ENCODE measurements at places on chromosomes 11 and 22.

- DNase-seq: no peak
Observed at GRCh38 chr11:102914238-102915043, 39.7 kb upstream of the MMP12 start.

- no peak for DNase-seq
Observed at GRCh38 chr11:122668562-122669090, 13.1 kb downstream of the UBASH3B start.

- no peak for DNase-seq
Observed at GRCh38 chr11:126476266-126476924, 120.9 kb downstream of the ST3GAL4 start.

GRCh38 chr22:20126284-20127029 is 5.1 kb upstream of the ZDHHC8 start:
- DNase-seq: no peak

DNA sequence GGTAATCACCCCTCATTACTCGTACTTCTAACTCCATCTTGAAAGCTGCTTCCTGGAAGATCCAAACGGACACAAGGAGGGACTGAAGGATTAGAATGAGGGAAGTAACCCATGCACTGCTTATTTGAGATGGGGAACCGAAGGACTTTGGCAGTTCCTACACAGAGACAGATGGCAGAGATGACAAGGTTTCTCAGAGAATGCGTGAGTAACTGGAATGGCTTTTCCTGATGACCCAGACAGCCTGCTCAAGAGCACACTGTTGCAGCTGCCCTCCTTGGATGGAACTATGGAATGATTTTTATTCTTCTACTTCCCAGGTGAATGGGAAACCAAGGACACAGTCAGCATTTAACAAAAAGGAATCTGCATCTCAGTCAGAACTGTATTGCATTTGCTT is 7.3 kb downstream of the KCNJ11 start:
- DNase-seq: no peak

DNA sequence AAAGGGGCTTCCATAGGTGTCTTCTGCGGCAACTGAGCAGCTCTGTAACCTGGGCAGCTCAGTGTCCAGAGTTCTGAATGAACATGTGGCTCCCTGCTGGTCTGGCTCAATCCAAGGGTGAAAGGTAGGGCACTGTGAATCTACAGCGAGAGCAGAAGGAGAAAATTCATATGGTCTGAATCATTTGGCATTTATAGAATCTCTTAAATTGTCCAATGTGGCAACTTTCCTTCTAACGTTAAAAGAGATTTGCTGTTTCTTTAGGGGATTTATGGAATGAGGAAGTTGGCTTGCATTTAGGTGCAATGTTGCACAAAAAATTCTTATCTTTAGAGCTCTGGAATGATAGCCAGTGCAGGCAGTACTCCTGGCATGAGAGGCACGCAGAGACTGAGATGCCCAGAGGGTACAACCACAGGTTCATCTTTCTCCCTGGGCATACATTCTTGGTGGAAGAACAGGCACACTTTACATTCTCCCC is 17.0 kb downstream of the ATXN10 start:
- no peak for DNase-seq

DNA sequence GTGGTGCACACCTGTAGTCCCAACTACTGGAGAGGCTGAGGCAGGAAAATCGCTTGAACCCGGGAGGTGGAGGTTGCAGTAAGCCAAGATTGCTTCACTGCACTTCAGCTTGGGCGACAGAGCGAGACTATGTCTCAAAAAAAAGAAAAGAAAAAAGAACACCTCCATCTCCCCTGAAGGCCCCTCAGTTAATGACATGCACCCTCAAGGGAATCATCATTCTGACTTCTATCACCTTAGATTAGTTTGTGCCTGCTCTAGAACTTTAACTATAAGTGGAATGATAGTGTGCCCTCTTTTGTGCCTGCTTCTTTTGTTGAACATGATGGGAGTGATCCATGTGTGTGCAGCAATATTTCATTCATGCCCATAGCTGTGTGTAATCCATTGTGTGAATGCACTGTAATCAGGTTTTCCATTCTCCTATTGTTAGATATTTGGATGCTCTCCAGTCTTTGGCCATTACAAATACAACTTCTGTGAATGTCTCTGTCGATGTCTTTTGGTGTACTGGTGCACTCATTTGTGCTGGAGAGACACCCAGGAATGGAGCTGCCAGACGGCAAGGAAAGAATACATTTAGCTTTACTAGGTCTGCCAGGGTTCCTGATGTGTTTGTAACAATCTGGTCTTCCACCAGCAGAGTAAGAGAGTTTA is 883 bp upstream of the VPREB3 start:
- no peak for DNase-seq

- DNase-seq: no peak
Observed at GRCh38 chr22:32261306-32261705, 6.2 kb upstream of the SLC5A4 start.

DNA sequence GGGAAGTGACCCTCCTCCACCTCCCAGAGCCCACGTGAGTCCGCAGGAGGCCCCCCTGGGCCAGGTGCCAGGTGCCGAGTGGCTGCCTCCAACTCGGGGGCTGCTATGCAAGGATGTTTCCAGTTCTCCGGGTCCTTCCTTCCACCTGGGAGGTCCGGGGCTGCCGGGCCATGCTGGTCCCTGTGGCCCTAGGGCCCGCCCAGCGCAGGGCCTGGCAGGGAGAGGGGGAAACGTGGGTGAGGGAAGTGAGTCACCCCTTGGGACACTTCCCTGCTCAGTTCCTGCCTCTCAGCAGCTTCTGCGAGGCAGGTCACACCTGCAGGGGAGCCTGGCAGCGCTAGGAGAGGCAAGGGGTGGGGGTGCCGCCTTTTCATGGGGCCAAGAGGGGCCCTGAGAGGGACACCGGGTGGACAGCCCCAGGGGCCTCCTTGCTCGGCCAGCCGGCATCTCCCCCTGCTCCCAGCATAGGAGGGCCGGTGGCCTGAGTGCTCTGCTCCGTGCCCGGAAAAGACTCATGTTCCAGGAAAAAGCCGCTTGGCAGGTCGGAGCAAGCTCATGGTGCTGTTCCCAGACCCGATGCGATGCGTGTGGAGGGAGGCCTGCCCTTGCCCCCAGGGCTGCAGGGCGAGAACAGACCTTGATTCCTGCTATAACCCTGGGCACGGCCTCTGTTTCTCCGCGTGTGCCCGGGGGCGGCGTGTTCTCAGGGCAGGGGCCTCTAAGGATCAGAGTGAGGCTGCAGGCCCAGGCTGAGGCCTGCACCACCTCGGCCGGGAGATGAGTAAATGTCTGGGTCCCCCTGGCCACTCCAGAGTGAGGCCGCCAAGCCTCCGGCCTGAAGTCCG is 30.3 kb upstream of the WNT7B start:
- no peak for DNase-seq

GRCh38 chr11:93481696-93482095 is 61.5 kb downstream of the SMCO4 start:
- no peak for DNase-seq

DNA sequence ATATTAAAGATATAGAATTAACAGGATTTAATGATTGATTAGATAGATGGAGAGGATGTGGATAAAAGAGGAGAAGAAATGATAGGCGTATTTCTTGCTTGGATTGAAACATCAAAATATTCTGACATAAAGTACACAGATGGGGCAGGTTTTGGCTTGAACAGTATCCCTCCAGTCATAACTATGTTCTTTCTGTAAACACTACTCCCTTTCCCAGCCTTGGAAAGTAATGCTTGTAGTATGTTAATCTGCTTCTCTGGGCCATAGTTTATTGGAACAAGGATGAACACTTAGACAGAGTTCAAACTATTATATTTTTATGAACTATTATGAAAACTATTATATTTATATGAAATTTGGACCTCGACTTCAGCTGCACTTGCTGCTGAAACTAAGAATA is 419.2 kb downstream of the AASDHPPT start:
- no peak for DNase-seq

DNA sequence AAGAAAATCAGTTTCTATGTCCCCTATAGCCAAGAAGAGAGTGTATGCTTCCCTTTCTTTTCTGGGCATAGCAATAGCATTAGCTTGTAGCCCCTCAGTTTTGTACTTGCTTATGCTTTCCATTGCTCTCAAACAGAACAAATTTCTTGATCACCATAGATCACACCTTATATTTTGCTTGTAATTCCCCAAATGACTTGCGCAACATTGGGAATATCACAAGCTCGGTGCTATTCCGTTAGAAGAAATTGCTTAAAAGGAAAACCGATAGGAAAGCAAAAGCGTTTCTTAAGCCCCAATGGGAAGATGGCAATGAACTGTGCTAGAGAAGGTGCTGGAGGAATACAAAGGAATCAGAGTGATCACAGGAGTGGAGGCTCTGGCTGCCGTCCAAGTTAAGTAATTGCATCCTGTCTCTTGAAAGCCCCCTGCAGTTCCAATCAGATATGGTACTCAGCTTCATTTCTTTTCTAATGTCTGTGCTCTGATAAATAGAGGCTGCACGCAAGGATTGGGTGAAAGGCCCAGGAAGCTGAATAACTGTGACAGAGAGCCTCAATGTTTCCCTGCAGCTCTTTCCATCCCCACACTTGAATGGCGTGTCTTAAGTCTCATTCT is 182.1 kb upstream of the KIRREL3 start:
- no peak for DNase-seq

DNA sequence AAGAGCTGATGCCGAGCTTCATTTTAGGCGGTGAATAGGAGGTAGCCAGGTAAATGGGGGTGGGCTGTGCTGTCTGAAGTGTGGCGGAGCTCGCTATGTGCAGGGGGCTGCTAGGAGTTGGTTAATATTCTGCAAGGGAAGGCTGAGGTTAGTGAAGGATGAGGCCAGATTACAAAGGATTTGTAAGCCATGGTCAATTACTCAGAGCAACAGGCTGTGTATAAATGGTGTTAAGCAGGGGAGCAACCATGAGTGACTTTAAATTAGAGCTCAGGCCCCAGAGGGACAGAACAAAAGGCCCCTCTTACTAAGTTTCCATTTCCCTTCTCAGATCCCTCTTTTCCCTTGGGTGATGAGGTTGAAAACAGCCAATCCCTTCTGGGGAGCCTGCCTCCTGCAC is 7.3 kb upstream of the MCAM start:
- DNase-seq: no peak

- DNase-seq: no peak
Observed at GRCh38 chr11:109026891-109027489, 362.1 kb downstream of the DDX10 start.

DNA sequence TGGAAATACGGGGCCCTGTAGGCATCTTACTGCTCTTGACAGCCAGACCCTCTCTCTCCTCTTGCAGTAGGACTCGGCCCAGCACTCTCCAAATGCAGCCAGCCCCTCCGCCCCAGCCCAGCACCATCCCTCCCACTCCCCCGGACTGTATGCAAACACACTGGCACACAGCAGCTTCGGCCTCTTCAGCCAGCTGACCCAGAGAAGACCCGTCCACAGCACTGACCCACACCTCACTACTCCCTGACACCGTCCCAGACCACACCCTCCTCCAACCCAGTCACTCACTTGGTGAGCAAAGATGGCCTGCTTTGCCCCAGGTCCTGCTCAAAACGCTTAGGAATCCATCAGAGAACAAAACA is 164.6 kb downstream of the IGLL1 start:
- no peak for DNase-seq

DNA sequence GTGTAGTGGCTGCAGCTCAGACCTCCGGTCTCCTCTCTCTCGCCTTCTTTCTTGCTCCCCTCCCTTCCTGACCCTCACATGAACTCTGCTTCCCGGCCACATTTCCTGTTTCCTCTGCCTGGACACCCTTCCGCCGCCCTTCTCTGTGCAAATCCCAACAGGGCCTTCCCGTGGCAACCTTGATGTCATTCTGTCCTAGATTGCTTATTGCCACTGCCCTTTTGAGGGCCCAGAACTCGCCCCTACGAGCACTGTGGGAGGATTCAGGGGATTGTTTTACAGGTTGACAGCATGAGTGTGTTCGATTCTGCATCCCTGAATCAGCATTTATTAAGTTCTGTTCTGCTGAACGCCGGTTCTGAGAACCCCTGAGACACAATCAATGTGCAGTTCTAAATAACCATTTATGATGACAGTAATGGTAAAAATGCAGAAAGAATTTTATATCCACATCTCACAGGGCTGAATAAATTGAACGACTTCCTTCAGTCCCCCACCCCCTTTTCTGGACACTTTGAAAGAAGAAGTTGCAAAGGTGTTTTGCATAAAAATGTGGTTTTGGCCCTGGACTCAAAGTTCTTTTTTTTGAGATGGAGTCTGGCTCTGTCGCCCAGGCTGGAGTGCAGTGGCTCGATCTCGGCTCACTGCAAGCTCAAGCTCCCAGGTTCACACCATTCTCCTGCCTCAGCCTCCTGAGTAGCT is 6.4 kb downstream of the BATF2 start:
- no peak for DNase-seq

DNA sequence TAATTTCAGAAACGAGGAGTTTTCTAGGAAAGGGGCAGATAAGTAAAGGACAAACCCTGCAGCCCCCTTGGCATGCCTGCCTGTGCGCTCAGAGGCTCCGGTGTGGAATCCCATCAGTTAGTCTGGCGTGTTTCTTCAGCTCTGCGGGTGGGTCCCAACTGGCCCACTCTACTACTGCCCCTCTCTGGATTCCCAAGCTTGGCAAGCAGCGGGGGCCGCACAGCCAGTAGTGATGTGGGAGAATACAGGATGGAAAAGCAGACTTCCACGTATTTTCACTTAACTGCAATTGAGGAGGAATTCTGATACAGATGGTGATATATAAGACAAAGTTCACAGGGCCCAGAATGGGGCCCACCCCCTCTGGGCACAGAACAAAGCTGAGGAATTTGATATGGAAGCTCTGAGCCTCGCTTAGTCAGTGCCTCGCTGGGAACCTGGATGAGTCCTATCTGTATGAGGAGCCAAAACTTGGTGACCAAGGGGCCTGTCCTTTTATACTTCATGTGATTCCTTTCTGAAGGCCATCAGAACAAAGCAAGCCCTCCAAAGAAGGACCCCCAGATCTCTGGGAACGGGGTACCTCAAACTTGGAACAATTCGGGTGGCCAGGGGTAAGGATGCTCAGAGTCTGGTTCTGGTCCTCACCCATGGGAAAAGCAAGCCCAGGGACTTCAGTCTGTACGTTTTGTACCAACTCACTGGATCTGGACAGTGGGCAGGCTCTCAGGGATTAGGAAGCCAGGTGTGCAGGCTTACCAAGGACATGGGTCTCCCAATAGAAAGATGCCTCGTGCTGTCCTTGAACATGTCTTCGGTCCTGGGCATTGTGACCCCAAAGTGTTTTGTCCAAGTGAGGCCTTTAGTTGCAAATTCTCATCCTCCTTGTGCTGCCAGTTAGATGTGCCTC is 26.0 kb downstream of the RELT start:
- DNase-seq: no peak

DNA sequence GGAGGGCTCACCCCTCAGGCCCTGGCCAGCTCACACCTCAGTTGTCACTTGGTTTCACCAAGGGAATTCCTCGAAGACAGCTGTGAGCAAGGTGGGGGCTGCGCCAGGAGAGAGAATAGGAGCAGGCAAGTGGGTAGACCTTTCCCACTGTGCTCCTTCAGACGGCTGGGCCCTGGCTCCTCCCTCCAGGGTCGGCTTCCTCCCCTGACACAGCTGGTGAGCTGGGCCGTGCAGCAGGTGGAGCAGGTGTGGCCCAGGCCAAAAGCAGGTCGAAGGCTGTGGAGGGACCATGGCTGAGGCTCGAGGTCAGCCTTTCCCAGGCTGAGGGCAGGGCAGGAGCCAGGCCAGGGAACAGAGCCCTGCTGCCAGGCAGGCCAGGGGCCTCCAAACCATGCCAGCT is 12.5 kb upstream of the MYRF start:
- no peak for DNase-seq

All from amygdala (tissue), 56 donors.